ENCODE measurements at places on chromosomes 7 and 10.

- no peak for DNase-seq
These were observed 17.6 kb upstream of the VSIR start for GRCh38 chr10:71790749-71791440.

DNA sequence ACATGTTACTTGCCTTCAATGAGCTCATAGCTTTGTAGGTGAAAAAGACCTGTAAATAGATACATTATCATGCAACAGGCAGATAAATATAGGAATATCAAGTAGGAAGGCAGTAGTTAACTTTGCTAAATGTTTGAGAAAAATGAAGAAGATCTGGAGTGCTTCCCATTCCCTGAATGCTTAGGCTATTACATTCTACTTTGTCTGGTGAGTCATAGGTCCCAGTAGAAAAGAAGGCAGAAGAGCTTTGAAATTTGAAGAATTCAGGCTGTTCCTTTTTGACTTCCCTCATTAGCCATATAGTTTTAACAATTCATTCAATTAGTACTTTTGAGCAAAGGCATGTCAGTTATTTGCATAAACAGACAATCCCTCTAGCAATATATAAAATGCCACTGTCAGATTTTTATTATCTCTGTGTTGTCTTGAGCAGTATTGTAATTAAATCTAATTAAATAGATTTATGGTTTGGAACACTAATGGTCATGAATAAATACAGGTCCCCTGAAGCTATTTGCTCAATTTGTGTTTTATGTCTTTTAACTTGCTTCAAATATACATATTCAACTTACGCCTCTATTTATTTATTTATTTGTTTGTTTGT is 875.0 kb downstream of the REEP3 start:
- DNase-seq, result no peak

- DNase-seq, result no peak
These were observed 31.9 kb downstream of the MRC1 start for GRCh38 chr10:17841050-17841449.

DNA sequence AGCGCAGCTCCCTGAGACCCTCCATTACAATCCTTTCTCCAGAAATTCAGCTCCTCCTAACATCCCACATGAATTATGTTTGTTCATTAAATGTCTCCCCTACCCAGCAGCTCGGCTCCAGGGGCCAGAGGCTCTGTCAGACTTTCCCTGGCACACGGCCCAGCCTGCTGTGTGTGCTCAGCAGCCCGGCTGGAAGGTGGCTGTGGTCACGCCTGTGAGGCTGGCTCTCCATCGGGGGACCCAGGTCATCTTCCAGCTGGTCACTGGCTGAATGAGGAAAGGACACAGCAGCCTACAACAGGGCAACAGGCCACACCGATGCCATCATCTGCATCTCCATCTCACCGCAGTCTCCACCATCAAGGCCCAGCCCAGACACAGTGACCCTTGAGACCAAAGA is 219.8 kb downstream of the MAD1L1 start:
- peak; percentile 32 for DNase-seq

DNA sequence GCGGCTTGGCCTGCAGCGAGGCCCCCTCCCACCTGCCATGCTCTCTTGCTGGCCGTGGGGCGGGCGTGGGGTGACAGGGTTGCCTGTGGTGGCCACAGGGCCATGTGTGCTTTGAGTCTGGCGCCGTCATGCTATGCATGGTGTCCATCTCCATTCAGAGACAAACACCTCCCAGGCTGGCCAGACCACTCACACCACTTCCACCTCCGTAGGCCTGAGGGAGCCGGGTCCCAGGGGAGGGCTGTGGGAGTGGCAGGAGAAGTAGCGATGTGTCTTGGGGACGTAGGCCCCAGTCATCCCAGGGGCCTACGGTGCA is 65.5 kb downstream of the DNAJB6 start:
- no peak for DNase-seq

DNA sequence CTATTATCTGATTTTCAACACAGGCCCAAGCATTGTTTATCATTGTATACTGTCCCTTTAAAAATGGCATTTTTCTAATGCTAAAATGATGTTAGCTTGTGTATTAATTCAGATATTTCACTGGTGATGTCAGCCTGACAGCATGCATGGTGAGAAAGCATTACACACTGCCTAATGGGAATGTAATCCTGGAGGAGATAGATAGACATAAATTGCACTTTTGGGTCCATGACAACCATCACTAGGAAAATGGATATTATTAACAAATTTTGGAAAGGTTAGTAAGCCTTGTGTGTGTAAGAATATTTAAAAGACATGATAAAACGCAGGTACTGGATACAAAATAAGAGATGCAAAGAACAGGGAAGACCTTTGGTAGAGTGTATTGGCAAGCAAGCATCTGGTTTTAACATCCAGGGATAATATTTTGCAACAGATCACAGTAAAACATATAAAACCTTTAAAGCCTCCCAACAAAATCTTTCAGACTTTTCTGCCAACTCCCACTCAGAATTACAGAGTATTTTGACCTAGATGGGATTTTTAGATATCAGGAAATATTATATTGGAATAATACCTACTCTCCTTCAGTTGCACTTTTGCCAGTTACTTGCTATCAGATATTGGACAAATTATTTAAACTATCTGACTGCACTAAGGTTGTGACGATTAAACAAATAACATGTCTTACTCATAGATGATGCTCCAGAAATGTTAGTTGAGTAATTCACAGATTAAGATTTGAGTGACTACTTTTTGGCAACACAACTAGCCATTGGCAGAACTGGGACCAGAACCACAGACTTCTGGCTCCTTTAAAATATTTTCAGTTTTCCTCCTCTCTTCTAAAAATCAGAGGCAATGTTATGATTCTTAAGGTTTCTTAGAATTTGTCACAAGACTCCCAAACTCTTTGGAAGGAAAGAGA is 291.6 kb upstream of the SEMA3C start:
- no peak for DNase-seq

GRCh38 chr10:74877898-74878297 is 51.5 kb downstream of the KAT6B start:
- no peak for DNase-seq

DNA sequence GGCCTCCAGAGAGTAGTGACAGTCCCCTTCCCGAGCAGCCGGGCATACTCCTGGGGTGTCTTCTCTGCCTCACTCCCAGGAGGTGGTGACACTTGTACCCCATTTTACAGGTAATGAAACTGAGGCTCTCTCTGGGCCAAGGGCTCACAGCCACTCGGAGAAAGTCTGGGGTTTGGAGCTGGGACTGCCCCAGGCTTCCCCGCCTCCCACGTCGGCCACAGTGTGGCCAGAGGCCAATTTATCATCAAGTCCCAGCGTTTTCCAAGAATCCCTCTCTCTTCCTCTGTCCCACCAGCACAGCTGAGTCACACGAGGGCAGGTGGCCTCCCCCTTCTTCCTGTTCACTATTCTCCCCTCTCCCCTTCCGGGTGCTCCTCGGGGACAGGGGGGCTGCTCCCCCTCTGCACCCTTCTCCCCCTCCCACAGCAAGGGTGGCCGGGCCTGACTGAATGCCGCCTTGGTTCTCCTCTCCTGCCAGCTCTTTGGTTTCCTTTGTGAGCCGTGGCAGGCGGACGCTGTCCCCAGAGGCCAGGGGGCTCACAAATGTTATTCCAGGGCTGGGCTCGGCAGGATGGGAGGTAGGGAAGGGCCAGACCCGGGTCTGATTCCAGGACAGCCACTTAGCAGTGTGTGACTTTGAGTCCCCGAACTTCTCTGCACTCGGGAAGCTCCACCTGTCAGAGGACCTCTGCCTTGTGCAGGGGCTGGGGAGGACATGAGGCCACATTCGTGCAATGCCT is 17.7 kb downstream of the CLIP2 start:
- DNase-seq, result no peak

- DNase-seq, result no peak
These were observed 68.0 kb upstream of the CTTNBP2 start for GRCh38 chr7:117941138-117941810.
